ENCODE measurements at places on chromosomes 2 and 18.
A peak's percentile ranks its signal among the peaks of the same experiment; 100 is the strongest.

- DNase-seq: no peak
These were observed 52.3 kb upstream of the ITGB6 start for GRCh38 chr2:160252278-160252887.

DNA sequence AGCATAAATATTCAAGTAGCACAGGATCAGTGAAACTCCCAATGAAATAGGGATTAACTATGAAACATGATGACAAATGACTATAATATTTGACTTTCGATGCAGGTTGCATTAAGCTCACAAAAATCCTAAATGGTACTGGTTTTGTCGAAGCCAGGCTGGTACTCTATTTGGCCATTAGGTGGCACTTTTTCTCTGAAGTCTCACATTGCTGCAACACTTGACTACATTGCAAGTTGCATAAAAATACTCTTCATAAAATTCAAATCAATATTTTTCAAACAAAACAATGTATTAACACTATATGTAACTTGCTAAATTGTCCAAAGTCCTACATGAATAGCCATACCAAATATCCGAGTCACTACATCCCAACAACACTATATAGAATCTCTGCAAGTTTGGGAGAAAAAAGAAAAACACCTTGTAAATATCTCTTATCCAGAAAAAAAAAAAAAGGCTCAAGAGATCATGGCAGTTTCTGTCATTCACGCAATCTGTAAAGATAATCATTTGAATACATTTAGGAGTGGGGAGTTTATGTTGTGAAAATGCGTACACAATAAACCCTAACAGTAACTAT is 9.5 kb downstream of the RTTN start:
- DNase-seq: no peak

DNA sequence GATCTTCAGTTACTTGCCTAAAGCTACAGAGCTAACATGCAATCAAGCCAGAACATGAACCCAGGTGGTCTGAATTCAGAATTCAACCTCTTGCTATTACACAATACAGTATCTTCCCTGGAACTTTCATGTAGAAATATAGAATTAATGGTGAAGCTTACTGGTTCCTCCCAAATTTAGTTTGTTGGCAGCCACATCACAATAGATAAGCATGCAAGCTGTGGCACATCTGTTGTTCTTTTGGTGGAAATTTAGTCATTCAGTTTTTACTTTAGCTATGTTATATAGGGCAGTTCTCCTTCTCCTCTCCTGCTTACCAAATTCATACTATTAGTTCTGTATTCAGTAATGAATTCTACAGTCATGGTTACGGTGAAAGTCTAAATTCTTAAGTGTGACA is 101.0 kb upstream of the RNF152 start:
- DNase-seq: no peak

GRCh38 chr2:4962419-4962818 is 729.8 kb upstream of the SOX11 start:
- DNase-seq: no peak

DNA sequence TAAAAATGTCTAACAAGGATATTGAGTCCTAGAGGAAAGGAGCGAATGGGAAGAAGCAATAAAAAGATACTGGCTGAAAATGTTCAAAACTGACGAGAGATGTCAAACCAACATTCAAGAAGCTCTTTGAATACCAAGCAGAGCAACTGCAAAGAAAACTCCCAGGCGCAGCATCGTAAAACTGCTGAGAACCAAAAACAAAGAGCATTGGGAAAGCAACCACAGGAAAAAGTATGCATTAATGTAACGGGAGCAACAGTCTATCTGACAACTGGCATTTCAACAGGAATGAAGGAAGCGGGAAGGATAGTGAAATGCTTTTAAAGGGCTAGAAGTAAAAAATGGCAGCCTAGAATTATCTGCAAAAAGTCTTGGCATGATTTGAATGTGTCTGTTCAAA is 53.1 kb downstream of the ADCY3 start:
- DNase-seq: no peak

DNA sequence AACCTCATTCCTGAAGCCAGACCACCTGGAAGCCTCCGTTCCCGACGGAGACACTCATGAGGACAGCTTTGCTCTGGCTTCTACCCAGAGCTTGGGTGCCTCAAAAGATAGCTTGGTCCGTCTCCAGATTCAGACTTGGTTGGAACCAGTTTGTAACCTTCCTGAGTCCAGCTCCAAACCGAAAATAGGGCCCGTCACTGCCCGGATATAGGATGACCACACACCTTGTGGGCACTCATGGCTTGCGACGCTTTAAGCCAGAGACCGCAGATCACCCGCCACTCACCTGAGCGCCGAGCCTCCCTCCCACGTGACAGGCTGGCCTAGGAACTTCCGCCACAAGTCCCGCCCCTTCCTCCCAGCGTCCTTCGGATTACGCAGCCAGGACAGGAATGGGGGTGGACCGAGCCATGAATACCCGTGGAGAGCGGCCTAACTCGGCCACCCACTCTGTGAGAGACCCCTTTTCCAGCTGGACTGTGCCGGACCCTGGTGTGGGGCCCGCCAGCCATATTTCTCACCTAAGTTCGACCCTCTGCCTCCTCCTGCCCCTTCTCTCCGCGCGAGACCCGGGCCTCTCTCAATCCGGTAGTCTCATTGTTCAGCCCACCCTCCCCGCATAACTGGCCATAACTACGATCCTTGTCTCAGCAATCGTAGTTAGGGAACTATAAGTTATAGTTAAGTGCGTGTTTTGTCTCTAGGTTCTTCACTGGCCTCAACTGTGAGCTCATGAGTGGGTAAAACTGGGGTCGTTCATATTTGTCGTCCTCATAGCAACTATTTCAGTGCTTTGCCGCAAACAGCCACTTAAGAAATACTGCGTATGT is at the start of gene MPV17:
TSS of gene MPV17 (minus strand) at position 332 of the 830 bp plus-strand sequence. CDS start 580 bp downstream, outside the sequence.
- DNase-seq: peak; percentile 83

GRCh38 chr2:237556773-237557632 is 9.4 kb upstream of the PRLH start:
- no peak for DNase-seq

- no peak for DNase-seq
These were observed 138.7 kb upstream of the AQP4 start for GRCh38 chr18:27004056-27004829.

DNA sequence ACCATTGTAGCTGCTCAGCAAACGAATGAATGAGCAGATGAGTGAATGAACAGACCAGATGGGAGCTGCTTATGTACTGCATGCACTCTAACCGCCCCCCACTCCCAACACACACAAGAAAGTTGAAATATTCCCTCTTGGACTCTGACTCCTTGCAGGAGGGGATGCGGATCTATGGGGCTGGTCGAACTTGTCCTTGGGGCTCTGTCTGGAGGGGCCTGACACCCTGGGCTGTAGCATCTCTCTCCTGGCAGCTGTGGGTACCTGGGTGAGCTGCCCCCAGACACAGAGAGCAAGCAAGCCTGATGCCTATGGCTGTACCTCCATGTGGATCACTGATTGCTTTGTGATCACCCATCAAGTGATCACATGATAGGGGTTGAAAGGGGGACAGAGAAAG is 192.4 kb upstream of the SMAD2 start:
- no peak for DNase-seq

DNA sequence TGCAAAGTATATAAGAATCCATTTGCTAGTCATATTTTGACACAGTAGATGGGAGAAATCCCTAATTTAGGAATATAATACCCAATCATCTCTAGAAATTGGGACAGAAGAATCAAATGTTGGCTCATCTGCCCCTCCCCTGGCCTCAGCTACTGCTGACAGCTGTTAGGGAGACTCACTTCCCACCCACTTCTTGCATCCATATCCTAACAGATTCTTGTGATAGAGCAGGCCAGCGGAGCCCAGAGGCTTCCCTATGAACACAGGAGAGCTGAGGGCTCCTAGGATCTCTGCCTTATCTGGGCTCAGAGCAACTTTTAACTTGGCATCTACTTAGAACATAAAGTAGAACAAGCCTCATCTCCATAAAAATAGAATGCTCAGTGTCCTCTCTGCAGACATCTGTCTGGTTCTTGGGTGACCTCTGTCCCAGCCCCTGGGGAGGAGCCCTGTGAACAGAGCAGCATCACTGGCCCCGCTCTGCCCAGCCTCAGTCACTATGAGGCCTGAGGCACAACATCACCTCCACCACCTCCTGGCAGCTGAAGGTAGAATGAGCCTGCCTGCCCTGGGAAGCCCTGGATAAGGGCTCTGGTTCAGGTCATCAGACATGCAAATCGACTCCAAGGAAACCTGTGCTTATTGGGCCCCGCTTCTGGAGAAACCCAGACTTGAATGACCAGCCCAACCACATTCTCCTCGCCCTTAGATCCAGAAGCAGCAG is 229.7 kb downstream of the ANKRD36B start:
- DNase-seq: no peak

- DNase-seq: no peak
These were observed 328.7 kb downstream of the ZNF804A start for GRCh38 chr2:184927040-184927439.

- DNase-seq: no peak
These were observed 1328.9 kb upstream of the TMEFF2 start for GRCh38 chr2:193523662-193524061.

DNA sequence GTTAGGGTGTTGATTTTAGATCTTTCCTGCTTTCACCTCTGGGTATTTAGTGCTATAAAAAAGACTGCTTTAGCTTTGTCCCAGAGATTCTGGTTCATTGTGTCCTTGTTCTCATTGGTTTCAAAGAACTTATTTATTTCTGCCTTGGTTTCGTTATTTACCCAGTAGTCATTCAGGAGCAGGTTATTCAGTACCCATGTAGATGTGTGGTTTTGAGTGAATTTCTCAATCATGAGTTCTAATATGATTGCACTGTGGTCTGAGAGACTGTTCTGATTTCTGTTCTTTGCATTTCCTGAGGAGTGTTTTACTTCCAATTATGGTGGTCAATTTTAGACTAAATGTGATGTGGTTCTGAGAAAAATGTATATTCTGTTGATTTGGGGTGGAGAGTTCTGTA is 167.1 kb upstream of the KYNU start:
- DNase-seq: no peak

DNA sequence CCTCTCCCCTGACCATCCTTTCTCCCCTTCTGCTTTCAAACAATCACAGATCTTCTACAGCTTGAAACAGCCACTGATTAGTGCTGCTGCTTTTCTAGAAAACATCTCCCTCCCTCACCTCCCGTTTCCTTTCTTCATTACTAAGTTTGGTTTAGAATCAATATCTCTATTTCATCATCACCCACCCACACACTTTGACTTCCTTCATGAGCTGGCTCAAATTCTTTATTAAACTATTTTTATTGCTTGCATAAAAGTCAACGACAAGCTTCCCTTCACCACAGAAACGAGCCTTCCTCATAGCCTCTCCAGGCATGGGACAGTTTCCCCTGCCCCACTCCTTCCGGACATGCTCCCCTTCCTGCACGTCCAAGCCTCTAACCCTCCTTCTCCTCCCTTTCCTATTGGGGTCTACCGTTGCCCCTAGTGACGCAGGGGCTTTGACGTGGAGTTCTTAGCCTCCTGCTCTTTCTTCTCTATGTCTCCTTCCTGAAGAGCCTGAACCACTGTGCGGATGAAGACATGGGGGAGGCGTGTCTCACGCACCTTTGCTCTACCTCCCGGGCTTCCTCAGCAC is 172.0 kb downstream of the AFF3 start:
- DNase-seq: no peak

GRCh38 chr2:158102446-158102845 is 770 bp downstream of the UPP2 start:
- DNase-seq: no peak

- no peak for DNase-seq
These were observed 4.3 kb downstream of the IMPA2 start for GRCh38 chr18:11985586-11985985.

DNA sequence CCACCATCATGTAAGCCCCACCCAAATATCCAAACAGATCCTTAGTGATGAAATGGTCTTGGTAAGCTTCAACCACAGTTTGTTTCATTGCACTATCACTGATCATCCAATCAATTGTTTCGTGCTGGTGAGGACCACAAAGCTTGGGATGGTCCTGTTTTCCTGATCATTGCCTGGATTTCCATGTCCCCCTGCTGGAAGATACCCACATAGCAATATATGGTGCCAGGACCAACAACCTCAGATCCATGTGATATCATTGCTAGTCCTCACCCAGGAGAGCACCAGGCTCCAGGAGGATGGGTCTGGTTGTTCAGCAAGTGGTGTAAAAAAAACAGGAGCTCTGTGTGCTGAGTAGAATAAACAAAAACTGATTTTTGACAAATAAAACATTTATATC is 206.5 kb upstream of the SH3BP4 start:
- DNase-seq: no peak

DNA sequence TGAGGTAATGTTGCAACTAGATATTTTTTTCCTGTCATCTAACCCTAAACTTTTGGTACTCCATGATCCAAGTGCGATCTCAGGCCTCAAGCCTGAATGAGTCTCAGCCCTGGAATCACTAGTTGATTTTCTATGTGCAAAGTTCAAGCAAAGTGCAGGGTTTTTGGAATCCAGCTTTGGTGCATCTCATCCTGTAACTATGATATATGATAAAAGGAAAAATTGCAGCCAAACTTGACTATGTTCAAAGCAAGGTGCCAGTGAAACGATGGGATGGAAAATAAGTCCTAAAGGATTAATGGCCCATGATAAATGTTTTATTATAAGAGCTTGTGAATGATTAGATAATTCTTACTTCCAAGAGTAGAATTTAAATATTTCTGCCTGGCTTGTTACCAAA is 78.9 kb upstream of the NT5C1B start:
- no peak for DNase-seq

GRCh38 chr2:138713504-138713903 is 66.7 kb downstream of the NXPH2 start:
- no peak for DNase-seq

- DNase-seq: no peak
These were observed 379.7 kb downstream of the RND3 start for GRCh38 chr2:150107816-150108215.

DNA sequence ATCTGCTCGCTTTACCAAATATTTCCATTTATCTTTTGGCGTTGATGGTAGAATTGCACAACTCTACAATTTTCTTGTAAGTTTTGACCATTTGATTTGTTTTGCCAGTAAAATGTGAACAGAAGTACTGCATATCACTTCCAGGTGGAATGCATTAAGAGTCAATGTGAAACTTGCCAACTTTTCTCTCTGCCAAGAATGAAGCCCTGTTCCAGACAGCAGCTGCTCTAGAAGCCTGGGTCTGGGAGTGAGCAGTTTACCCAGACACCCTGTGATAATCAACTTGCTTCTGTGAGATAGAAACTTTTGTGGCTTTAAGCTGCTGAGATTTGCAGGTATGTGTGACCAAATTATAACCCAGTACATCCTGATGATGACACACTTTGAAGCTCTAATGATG is 115.9 kb upstream of the SYT4 start:
- no peak for DNase-seq

DNA sequence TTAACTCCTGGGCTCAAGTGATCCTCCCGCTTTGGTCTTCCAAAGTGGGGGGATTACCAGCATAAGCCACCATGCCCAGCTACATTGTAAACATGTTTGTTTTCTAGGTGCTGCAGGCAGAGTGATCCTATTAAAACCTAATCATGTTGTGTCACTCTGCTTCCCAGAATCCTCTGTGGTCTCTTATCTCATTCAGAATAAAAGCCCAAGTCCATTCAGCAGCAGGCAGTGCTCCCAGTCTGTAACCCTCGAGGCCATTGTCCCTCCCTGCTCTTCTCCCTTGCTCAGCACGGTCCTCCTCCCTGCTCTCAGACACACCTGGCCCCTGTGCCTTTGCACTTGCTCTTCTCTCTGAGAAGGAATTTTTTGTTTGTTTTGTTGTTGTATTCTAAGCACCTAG is 11.1 kb upstream of the CABYR start:
- no peak for DNase-seq

GRCh38 chr2:226746196-226746800 is 53.3 kb downstream of the IRS1 start:
- no peak for DNase-seq

GRCh38 chr2:12827721-12828120 is 111.0 kb downstream of the TRIB2 start:
- DNase-seq: no peak
